Stimulated activated CD8-positive, alpha-beta memory T cell treated with anti-CD3 and anti-CD28 coated beads, Interleukin-4, amount 100 ng/mL, for 4 hours (primary cell): ENCODE measurements at places on chromosomes 16 and 17.

- no peak for DNase-seq
These were observed 8.5 kb downstream of the ELMO3 start for GRCh38 chr16:67207249-67208091.

- DNase-seq, result no peak
These were observed 288.7 kb downstream of the SOX9 start for GRCh38 chr17:72409405-72410002.

DNA sequence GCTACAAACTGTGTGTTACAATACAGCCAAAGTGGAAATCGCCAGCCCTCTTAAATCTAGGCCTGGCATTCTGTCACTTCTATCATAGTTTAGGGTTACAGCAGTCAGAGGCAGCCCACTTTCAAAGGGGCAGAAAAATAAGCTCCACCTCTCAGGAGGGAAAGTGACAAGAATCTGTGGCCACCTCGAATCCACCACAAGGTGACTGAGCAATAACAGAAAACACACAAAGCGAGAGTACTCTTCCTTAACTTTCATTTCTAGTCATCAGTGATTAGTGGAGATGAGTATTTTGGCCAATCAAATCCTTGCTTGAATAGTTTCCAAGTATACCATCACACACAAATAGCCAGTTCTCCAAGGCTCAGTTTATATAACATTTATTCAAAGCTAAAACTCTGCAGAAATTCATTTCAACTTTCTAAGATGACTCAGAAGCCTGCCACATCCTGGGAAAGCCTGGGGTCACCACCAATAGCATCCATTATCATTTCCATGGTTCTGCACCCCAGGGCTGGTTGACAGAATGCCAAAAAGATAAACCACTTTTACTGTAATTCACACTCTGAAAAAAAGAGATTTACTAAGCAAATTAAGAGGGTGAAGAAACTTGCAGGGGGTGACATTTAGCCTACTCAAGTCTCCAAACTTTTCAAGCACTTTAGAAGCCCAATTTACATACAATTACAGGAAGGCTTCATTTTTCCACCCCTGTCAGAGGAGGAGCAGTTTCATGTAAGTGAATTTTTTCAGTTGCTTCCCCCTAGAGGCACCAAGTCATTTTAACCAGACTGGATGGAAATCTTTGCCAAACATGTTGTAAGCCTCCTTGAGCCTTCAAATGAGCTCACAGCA, 66.8 kb downstream of the SALL1 start:
- no peak for DNase-seq

- DNase-seq, result peak; percentile 54
These were observed 3.7 kb upstream of the RAP1GAP2 start for GRCh38 chr17:2792366-2793169.

DNA sequence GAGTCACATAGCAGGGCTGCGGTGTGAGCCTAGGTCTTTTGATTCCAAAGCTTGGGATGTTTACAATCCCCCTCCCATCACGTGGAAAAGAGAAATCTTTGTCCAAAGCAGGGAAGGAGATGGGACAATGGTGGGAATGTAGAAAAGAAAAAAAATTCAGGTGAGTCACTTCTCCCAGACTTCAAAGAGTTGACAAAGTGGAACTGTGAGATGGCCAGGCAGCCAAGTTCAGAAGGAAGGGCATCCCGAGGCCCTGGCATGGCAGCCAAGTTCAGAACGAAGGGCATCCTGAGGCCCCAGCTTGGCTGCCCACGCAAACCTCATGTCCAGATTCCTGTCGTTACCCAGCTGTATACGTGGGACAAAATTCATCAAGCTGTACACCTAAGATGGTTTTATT, 47.5 kb downstream of the FOXL1 start:
- no peak for DNase-seq

GRCh38 chr16:48612611-48613010, 2.6 kb upstream of the N4BP1 start:
- DNase-seq, result no peak

DNA sequence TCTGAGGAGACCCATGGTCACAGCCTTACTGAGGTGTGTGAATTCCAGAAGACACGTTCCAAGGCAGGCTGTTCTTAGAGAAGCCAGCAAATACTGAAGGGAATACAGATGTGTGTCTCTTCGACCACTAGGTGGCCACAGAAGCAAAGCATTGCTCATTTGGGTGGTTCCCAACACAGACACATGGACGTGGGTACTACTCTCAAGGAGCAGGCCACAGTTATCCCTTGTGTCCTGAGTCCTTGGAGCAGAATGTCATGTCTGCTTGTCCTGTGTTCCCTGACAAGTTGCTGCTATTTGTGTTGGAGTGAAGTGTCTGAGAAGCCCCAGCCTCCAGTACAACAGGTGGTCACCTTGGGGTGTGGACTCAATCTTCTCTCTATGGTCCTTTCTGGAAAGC, 30.3 kb downstream of the HMOX2 start:
- DNase-seq, result peak; percentile 23

DNA sequence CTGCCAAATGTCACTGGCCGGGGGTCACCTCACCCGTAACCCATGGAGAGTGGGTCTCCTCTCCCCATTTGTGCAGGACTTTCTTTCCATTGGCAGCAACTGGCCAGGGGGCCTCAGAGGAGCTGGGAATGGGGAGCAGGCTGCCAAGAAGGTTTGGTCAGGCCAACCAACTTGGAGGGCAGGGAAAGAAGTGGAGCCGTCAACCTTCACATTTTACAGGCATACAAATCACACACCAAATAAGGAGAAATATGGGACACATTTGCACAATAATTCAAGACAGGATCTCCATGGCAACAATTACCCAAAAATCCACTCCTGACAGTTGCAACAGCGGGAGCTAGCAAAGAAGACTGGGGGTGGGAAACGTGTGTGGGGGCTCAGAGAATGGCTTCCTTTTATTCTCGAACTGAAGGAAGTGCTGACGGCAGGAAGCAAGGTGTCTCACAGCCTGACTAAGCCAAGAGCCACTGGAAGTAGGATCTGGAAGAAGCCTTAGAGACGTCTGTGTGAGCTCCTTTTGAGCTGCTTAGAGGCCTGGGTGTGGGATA, 20.9 kb downstream of the RPRML start:
- DNase-seq, result no peak

- DNase-seq, result no peak
These were observed 1297.6 kb upstream of the GOT2 start for GRCh38 chr16:60031740-60032139.

GRCh38 chr16:81841722-81842121, 62.6 kb downstream of the PLCG2 start:
- DNase-seq, result no peak

DNA sequence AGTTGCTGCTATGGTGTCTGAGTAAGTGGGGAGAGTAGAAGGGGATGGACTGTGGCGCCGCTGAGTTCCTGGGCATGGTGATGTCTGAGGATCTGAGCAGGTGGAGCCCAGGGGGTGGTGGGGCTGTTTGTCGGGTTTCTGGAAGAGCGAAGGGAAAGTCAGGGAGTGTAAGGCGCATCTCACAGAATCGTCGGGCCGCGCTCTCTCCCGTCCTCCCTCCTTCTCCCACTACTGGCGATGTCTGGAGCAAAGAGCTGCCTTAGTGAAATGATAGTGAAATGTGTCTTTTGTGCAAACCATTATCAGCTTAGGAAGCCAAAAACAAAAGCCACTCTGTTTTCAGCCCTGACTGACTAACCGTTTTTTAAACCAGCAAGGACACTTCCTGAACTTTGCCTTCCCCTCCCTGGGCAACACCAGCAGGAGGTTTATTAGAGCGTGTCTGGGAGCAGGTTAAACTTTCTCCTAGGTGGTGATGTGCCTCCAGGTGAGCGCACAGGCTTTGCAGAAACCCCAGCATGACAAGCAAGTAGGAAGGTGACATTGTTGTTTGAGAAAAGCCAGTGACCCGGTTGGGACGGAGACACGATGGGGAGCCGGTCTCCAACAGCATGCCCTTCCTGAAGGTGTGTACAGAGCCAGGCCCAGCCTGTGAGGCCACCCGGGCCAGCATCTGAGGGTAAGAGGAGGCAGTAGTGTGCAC, 49.1 kb downstream of the RAB11FIP3 start:
- DNase-seq, result no peak

- DNase-seq, result no peak
These were observed 14.4 kb downstream of the NTAN1 start for GRCh38 chr16:15041271-15042004.

DNA sequence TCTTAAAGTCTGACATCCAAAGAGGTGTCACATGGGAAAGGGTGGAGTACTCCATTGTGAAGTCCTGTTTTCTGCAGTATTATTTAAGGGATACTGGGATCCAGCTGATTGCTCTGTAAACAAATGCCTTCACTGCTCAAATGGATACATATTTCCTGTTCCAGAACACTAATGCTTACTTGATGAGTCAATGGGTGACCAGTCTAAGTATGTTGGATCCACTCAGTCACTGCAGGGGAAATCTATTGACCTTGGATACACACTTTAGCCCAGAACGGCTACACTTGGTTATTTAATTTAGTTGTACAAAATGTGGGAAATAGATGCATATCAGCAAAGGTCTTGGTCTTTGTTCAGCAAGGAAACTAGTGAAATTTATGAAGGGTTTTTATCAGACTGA, 261.4 kb downstream of the MAP2K4 start:
- DNase-seq, result no peak

DNA sequence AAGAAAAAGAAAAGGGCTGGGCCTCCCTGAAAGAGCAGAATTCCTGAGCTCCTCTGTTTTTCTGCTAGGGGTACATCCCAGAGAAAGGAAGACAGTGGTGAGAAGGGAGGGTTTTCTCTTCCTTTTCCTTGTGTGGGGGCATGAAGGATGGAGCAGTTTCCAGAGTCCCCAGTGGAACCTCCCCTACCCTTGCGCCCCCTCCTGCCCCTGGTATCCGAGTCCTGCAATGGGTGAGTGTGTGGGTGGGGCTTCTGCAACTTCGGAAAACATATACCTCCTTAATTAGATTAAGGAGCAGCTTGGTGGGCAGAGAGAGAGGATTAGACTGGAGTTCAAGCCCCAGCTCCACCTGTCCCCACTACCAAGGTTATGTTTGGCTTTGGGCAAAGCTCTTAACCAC, 5.4 kb upstream of the GIP start:
- no peak for DNase-seq

- peak; percentile 52 for DNase-seq
These were observed at the start of gene UNC119 for GRCh38 chr17:28552176-28552999. UNC119 (minus strand) TSS chr17:28552624; CDS start chr17:28552557, 67 bp downstream.

GRCh38 chr17:56718515-56718914, 115.2 kb downstream of the C17orf67 start:
- DNase-seq, result no peak

DNA sequence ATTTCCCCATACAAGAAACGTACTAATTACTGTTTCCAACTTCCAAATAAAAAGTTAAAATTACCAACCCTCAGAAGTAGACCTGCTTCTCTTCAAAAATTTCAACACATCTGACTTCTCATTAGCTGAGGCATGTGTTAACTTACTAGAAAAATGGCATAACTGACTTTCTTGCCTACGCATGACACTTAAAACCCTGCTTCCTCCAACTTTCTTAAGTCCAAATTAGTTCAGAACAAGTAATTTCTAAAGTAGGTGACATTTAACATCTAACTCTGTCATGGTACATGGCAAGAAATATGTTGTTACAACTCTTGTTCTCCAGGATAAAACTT, 6.7 kb downstream of the USP7 start:
- no peak for DNase-seq

- no peak for DNase-seq
These were observed 76.0 kb downstream of the VMP1 start for GRCh38 chr17:59783221-59784047.

DNA sequence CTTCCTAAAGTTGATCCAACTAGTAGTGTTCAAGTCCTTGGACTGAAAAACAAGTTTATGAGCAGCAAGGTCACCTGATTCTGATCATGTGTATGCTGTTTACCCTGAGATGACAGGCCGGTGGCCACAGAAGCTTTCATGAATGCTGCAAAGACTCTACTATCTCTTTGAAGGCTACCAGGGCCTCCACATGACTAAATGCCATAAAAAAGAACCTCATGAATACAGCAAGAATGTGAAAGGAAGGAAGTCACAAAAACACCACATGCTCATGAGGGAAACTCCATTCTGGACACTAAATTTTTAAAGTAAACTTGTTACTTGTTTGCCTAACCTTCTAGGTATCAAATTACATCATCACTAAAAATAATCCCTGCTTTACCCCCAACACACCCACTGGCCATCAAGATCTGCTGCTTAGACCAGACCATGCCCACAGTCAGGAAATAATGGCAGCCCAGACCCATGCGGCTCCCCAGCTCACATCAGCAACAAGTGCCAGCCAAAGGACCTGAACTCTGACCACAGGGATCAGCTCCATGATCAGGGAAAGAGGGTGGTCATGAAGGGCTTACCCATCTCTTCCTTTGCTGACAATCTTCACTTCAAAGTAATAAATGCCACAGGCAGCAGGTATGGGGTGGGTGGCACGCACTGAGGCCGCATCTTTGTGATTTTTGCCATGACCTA, 1.4 kb downstream of the RANBP10 start:
- DNase-seq, result no peak

- DNase-seq, result no peak
These were observed 1.0 kb upstream of the ETV4 start for GRCh38 chr17:43547189-43547550.

GRCh38 chr16:9091867-9092281, 430 bp downstream of the HAPSTR1 start:
- DNase-seq, result no peak

DNA sequence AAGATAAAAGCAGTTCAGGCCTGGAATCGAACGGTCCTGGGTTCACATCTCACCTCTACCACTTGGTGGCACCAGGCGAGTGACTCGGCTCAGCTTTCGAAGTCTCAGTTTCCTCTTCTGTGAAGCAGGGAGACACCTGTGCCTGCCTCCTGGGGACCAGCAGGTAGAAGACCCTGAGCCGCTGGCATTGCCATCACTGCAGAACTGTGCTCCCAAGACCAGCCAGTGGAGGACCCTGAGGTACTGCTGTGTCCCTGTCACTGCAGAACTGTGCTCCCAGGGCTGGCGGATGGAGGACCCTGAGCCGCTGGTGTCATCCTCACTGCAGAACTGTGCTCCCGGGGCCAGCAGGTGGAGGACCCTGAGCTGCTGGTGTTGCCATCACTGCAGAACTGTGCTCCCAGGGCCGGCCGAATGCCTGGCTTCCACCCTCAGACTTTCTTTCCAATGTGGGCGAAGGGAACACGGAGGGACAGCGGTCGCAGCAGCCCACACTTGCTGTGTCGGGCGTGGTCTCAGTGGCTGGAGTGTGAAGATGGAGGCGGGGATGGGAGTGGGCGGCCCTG, 8.7 kb upstream of the SLC7A5 start:
- DNase-seq, result no peak

DNA sequence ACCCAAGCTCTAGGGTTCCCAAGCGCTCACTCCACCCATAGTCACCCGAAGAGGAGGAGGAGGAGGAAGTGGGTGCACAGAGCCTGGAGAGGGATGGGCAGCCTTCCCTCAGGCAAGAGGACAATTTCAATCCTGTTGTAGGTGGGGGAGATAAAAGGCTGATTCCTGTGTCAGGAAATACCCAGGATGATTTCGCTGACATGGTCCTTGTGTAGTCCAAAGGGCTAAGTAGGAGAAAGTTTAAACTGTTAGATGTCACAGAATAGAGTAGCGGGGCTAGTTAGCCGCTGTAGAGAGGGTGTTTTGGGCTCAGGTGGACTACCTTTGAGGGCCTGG, 1.3 kb upstream of the EXOC7 start:
- no peak for DNase-seq
